HT-29 (cell line): ENCODE measurements at places on chromosomes 6 and 20. TPM values are rescaled to one million over a fixed set of nuclear protein-coding genes. Genes with fewer than 3 reads are reported as not detected.
A peak's percentile ranks its signal among the peaks of the same experiment; 100 is the strongest.

The RGS17 gene
- 1.3 and 2.0 TPM in 2 replicates for total RNA-seq

The HLA-DQB2 gene
- not detected in 2 replicates for total RNA-seq

The COL9A3 gene
- total RNA-seq = 57.4 and 59.7 TPM in 2 replicates

The SLC13A3 gene
- total RNA-seq = not detected in 2 replicates

GRCh38 chr6:26126394-26127235, 39.4 kb downstream of the HFE start:
- peak; percentile 36 for DNase-seq

- no peak for DNase-seq
These were observed 7.7 kb downstream of the ZNFX1 start for GRCh38 chr20:49270177-49270576.

- DNase-seq = no peak
These were observed 49.9 kb downstream of the MRPL14 start for GRCh38 chr6:44077214-44077946.

DNA sequence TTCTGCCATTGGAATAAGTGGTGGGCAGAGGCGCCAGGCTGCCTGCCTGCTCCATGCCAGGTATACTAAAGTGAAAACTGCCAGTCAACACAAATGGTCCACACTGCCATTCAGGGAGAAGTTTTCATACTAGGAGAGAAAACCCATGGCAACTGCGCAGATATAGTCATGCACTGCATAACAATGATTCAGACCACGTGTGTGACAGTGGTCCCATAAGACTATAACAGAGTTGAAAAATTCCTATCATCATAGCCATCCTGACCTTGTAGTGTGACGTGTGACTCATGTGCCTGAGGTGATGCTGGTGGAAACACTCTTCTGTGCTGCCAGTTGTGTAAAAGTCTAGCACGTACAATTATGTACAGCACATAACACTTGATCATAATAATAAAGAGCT, 25.1 kb downstream of the ZC3H12D start:
- no peak for DNase-seq

GRCh38 chr6:44227148-44227793, 3.9 kb downstream of the SLC29A1 start:
- no peak for DNase-seq
